Stimulated activated CD4-positive, alpha-beta T cell treated with anti-CD3 and anti-CD28 coated beads, TNF-alpha, amount 100 ng/mL, for 1 hour (primary cell): ENCODE measurements at places on chromosomes 7 and 10.

- DNase-seq = no peak
Measured at GRCh38 chr10:132382231-132382922, 14.6 kb upstream of the PWWP2B start.

GRCh38 chr10:62153191-62153590, 115.5 kb downstream of the RTKN2 start:
- no peak for DNase-seq

DNA sequence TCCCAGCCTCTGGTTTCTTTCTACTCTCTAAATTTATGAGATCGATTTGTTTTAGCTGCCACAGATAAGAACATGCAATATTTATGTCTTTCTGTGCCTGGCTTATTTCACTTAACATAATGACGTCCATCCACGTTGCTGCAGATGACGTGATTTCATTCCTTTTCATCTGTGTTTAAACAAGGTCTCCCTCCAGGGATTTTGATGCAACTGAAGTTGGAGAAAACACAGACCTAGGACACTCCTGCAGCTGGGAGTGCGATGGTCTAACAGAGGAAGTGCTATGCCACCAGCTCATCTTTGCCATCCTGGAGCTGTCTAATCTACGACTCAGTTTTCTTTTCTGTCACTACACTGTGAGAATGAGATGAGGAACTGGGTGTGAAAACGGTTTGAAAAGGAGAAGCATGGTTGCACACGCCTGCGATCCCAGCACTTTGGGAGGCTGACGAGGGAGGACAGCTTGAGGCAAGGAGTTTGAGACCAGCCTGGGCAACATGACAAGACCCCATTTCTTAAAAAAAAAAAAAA, 1.5 kb upstream of the KCTD7 start:
- no peak for DNase-seq

GRCh38 chr7:149624419-149625339, 127.1 kb upstream of the ZNF746 start:
- DNase-seq = peak; percentile 70

DNA sequence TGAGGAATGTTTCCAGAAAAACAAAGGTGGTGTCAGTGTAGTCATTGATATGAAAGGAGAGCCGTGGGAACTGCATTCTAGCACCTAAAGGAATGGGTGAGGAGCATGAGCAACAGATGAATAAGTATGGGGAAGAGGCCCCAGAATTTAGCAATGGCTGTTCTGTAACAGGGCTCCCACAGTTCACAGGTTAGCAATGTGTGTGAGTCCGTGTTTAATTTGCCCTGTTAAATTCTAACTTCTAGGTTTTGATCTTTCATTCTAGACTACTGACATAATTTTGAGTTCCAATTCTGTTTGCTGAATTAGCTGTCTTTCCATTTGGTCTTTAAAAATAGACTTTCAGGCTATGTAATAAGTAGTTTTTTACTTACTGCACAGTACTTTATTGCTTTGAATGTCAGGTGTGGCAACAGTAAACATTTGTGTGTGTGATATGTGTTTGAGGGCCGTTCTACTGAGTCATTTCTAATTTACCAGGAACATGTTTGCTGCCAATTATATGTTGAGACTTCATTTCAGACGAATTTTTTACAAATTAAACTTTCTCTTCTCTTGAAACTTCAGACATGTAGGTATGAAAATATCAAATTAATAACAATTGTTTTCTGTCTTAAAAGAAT, 8.8 kb downstream of the STK17A start:
- DNase-seq = no peak

DNA sequence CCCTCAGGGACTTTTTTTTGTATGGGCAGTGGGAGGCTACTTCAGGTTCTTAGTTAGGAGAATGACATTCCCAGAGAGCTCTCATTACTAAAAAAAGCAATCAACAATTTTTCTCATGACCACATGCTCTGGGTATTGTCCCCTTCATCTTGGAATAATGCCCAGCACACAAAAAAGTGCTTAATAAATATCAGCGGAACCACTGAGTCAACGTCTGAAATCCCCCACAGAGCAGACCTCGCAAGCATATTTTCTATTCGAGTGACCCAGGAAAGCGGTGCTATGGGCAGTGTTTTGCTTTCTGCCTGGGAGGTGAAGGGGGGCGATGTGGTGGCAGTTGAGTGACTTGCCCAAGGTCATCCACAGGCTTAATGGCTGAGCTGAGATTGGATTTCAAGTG, 493.4 kb upstream of the ZMIZ1 start:
- no peak for DNase-seq

- DNase-seq = peak; percentile 39
Measured at GRCh38 chr7:134547397-134548054, 1.4 kb upstream of the AKR1B15 start.

GRCh38 chr10:68348265-68348741, 15.6 kb upstream of the PBLD start:
- peak; percentile 15 for DNase-seq

GRCh38 chr10:48554246-48554645, 50.6 kb downstream of the ARHGAP22 start:
- no peak for DNase-seq

DNA sequence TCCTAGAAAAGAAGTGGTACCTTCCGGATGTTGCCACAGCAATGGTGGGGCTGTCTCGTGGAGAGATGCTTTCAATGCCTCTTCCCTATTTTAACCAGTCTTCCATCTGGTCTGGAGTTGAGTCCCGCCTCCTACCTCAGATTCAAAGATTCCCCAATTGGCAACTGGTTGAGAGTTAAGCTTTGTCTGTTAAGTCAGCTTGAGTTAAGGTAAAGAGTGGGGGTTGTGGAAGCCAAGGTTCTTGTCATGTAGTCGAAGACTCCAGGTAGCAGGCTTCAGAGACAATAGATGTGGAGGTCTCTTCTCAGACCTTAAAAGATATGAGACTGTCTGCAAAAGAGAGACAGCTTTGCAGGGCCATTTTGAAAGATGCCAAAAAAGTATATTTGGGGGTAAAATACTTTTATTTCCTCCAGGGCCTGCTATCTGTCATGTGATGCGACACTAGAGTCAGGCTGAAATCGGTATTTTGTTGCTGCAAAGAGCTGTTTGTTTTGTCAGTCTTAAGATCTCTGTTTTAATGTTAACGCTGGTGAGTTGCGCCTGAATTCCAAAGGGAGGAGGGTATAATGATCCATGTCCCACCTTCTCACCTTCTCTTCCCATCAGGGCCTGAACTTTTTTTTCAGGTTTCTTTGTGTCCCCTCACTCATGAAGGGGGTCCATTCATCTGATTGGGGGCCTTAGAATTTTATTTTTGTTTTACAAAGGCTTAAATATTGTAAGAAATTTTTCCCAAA, 40.4 kb upstream of the SCIN start:
- DNase-seq = no peak

DNA sequence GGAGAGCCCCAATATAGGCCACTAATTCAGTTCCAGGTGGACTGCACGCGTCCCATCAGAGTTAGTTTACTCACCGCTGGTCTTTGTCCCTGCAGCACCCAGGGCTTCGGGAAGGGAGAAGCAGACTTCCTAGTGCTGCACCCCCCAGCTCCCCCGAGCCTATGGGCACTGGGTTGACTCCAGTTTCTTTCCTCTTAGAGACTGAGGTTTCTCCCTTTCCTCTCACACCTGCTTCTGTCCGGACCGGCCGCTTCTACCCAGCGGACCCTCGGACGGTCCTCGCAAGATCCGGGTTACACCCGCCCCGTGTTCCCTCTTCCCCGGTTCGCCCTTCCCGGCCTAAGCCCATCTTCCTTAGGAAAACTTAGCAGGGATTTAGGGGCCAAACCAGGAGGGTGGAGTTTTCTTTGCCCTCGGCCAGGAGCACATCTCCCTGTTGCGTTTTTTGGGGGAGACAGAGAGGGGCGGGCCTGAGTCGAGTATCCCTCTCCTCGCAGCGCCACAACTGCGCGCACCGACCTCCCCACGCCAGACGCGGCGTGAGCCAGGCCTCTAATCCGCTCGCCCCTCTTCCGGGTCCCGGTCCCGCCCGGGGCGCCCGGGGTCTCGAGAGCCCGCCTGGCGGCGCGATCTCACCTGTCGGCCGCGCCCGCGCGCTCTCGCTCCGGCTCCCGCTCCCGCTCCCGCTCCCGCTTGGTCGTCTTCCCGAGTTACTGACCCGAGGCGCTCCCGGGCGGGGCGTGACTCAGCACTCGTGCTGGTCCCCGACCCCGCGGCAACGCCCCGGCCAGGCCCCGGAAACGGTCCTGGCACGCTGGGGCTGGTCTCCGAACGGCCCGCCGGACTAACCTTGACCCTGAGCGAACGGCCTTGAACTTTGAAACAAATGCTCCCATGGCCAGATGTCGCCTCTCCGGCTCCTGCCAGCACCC, at the start of gene AIFM2:
AIFM2 (minus strand) TSS at position 728 of the 932 bp plus-strand sequence. CDS start 8,741 bp downstream, outside the sequence.
- DNase-seq = no peak

- DNase-seq = no peak
Measured at GRCh38 chr7:120550494-120551048, 277.6 kb downstream of the KCND2 start.

DNA sequence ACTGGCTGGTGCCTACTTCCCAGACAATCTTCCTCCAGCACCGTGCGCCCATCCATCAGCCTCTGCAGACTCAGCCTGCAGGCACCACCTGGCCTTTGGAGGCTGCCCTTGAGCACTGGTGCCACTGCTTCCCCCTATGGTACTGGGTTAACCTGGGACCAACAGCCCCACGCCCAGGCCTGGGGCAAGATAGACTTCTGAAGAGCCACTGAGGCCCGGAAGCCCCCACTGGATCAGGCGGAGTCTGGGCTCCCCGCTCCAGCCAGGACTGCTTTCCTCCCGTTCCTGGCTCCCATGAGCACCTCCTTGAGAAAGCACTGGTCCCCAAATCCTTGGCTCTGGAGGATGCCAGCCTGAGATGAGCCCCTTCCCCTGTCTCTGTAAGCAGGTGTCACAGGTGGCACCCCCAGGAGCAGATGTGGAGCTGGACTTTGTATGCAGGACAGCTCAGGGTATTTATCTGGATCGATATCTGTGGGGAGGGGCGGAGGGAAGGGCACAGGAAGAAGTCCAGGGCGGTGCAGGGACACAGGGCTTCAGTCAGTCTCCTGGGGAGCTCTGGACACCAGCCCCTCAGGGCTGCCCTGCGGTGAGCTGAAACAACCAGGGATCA, 206.5 kb upstream of the PPP2R2D start:
- DNase-seq = no peak

- DNase-seq = no peak
Measured at GRCh38 chr10:90723416-90724068, 134.3 kb downstream of the HTR7 start.

GRCh38 chr10:30784524-30784896, 155.0 kb upstream of the LYZL2 start:
- no peak for DNase-seq

DNA sequence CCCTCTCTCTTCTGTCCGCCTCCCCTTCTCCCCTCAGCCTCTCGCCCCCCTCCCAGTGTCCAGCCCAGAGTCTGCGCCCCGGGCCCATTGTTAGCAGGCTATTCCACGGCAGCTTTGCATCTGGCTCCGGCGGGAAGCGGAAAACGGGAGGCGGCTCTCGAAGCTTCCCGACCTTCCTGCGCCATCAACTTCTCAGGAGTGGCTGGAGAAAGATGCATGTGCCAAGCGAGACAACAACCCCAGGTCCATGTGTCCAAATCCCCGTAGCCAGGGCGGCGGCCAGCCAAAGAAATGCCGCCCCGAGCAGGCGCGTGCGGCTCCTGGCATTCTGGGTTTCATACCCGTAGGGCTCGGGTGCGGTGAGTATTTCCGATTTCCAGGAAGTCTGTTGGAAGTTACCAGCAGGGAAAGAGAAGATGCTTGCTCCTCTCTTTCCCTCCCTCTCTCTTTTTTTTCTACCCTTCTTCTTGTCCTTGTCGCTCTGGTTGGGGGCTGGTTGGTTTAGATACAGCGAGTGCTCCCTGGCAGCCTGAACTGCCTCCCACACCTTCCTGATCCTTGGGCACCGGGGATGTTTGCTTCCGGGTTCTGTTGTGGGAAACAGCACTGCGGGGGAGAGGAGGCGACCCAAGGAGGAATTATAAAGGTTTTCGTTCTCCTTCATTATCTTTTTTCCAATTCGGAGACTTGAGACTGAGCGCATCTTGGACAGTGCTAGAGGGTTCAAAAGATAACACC, 1.2 kb upstream of the HOXA2 start:
- no peak for DNase-seq

GRCh38 chr7:140475747-140476333, 3.5 kb downstream of the MKRN1 start:
- peak; percentile 21 for DNase-seq

GRCh38 chr7:78695826-78696225, 757.6 kb downstream of the MAGI2 start:
- DNase-seq = no peak

- no peak for DNase-seq
Measured at GRCh38 chr7:33350577-33350976, 221.2 kb downstream of the BBS9 start.

GRCh38 chr7:121562259-121562658, 166.2 kb upstream of the FAM3C start:
- DNase-seq = no peak

- DNase-seq = no peak
Measured at GRCh38 chr7:1675036-1675671, 5.1 kb downstream of the ELFN1 start.

- DNase-seq = no peak
Measured at GRCh38 chr7:144105211-144105610, 4.2 kb upstream of the OR2A2 start.

- DNase-seq = no peak
Measured at GRCh38 chr10:695396-695795, 5.9 kb upstream of the DIP2C start.

DNA sequence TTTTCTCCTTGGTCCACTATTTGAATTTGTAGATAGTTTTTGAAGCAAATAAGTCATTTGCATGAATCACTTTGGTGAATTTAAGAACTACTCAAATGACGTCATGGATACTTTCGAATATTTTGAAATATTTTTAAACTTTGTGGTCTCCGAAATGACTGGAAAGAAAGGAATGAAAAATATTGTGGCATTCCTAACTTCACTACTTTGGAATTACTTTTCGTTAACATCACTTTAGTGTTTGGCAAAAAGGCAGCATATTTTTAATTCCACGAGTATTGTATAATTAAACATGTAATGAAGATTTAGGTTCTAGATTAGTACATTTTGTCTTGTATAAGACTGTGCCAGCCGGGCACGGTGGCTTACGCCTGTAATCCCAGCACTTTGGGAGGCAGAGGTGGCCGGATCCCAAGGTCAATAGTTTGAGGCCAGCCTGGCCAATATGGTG, 35.3 kb upstream of the ZRANB1 start:
- no peak for DNase-seq

DNA sequence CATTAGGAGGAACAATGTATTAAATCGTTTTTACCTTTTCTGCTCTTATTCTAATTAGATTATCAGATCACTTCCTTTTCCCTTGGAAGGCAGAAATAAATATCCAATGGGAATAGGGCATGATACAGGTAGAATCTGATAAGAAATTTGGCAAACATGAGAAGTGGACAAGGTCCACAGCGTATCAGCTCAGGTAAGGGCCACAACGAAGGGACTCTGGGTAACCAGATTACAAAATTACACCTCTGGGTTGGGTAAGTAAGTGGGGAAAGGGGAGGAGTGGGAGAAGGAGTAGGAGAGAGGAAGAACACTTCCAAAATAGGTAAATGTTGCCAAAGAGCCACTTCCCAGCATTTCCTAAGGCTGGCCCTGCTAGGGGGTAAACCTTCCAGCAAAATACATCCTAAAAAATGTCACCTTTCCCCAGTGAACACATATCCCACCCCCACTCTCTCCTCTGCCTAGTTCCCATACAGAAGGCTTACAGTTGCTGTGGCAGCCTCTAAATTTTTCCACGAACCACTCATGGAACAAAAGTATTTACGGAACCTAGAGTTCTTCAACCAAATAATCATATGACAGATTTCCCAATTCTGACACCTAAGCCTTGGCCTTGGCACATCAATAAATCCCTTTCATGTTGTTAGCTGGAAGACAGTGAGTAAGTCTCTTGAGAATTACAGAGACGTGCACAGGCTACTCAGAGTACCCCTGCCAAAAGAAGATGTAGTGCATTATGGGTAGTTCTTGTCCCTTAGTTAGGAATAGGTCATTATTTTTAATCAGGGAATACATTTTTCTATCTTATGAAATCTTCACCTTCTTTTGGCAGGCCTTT, 51.5 kb upstream of the DLX6 start:
- no peak for DNase-seq
